ENCODE measurements at places on chromosomes 7 and 10.

DNA sequence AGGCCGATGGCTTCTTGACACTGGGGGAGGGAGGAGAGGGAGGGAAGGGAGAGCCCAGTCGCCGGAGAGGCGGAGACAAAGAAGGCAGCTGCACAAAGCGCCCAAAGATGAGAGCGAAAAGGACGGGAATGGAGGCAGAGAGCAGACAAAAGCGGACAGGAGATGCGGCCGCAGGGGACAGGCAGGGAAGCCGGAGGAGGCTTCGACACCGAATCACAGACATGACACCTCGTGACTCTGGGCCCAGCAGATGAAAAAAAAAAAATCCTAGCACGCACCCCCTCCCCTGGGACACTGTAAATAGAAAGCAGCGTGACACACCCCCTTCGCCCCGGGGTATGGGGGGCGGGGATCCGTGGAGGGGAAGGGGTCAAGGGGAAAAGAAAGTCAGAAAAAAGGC, 976 bp downstream of the NAT16 start:
- no peak overlapping the region for H3K27ac ChIP-seq
- H3K4me1 ChIP-seq = 0 out of 2 replicates have a peak, but pooled peaks cover 4% of the 10 kb centered on the region
- no peaks in the 10 kb centered on the region for H3K36me3 ChIP-seq
- H3K27me3 ChIP-seq = peaks cover 73% of the 10 kb centered on the region
- no peak overlapping the region for H3K4me3 ChIP-seq

- no peaks in the 10 kb centered on the region for H3K27me3 ChIP-seq
- no peak overlapping the region for H3K27ac ChIP-seq
- no peaks in the 10 kb centered on the region for H3K36me3 ChIP-seq
- no peak for DNase-seq
- H3K4me1 ChIP-seq = no peaks in the 10 kb centered on the region
Measured at GRCh38 chr10:30637881-30638467, 8.4 kb upstream of the LYZL2 start.

DNA sequence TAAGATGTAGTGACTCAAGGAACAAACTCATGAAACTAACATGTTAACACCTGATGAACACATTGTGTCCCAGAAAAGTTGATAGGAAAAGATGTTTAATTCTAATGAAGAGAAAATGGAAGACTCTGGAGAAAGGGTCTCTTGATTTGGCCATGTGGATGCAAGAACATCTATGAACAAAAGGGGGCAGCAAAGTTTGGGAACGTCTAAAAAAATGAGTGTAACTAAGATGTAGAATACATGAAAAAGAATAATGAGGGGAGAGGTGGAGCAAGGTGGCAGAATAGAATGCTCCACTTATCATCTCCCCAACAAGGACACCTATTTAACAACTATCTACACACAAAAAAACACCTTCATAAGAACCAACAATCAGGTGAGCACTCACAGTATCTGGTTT, 805.1 kb downstream of the TNS3 start:
- no peak overlapping the region for H3K4me3 ChIP-seq
- peak; percentile 26 for DNase-seq
- no peaks in the 10 kb centered on the region for H3K36me3 ChIP-seq
- no peaks in the 10 kb centered on the region for H3K4me1 ChIP-seq
- no peaks in the 10 kb centered on the region for H3K27me3 ChIP-seq
- no peak overlapping the region for H3K27ac ChIP-seq

DNA sequence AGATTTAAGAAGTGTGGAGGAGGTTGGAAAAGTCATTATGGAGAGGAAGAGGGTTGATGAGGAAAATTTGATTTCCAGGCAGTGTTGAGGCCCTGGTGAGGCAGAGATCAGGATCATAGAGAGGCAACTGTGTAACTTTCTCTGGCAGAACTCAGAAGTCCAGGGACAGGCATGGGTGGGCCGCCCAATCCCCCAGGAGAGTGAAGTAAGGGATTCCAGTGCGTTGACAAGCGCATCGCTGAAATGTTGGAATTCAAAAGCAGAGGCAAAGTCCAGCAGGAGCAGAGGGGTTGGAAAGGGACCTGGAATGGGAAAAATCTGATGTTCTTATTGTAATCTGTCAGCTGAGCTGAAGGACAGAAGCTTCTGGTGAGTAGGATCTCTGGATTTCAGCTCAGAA, 207.3 kb downstream of the FAM107B start:
- H3K36me3 ChIP-seq = peaks cover 20% of the 10 kb centered on the region
- peaks cover 51% of the 10 kb centered on the region for H3K4me1 ChIP-seq
- H3K27me3 ChIP-seq = no peaks in the 10 kb centered on the region
- DNase-seq = no peak
- H3K27ac ChIP-seq = no peak overlapping the region
- H3K4me3 ChIP-seq = no peak overlapping the region

DNA sequence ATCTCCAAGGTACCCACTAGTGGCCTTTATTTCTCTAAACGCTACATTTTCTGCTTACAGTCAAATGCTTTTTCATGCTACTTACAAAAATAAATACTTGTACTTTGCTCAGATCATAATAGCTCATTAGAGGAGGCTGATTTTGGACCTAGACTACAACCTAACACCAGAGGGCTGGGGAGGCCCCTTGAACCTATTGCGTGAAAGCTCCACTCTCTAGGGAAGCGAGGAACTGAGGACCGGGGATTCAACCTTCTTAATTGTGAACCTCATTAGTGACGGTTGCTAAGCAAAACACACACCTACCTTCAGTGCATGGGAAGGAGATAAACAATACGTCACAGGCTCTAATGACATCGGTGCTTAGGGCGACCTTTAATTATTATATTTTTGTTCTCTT, 92.1 kb downstream of the EBF3 start:
- H3K4me1 ChIP-seq = no peaks in the 10 kb centered on the region
- H3K36me3 ChIP-seq = no peaks in the 10 kb centered on the region
- no peak for DNase-seq
- no peaks in the 10 kb centered on the region for H3K27me3 ChIP-seq
- no peak overlapping the region for H3K4me3 ChIP-seq

GRCh38 chr10:88676283-88677060, 12.2 kb downstream of the LIPF start:
- no peak overlapping the region for H3K27ac ChIP-seq
- no peaks in the 10 kb centered on the region for H3K27me3 ChIP-seq
- DNase-seq = no peak
- H3K36me3 ChIP-seq = no peaks in the 10 kb centered on the region
- H3K4me3 ChIP-seq = no peak overlapping the region
- no peaks in the 10 kb centered on the region for H3K4me1 ChIP-seq

GRCh38 chr10:63561341-63561740, 40.1 kb downstream of the REEP3 start:
- no peaks in the 10 kb centered on the region for H3K4me1 ChIP-seq
- no peaks in the 10 kb centered on the region for H3K27me3 ChIP-seq
- no peaks in the 10 kb centered on the region for H3K36me3 ChIP-seq
- H3K4me3 ChIP-seq = no peak overlapping the region
- H3K27ac ChIP-seq = no peak overlapping the region

GRCh38 chr7:35448486-35448885, 194.6 kb upstream of the TBX20 start:
- no peak for DNase-seq
- no peak overlapping the region for H3K4me3 ChIP-seq
- no peaks in the 10 kb centered on the region for H3K27me3 ChIP-seq
- H3K4me1 ChIP-seq = no peaks in the 10 kb centered on the region
- no peak overlapping the region for H3K27ac ChIP-seq

DNA sequence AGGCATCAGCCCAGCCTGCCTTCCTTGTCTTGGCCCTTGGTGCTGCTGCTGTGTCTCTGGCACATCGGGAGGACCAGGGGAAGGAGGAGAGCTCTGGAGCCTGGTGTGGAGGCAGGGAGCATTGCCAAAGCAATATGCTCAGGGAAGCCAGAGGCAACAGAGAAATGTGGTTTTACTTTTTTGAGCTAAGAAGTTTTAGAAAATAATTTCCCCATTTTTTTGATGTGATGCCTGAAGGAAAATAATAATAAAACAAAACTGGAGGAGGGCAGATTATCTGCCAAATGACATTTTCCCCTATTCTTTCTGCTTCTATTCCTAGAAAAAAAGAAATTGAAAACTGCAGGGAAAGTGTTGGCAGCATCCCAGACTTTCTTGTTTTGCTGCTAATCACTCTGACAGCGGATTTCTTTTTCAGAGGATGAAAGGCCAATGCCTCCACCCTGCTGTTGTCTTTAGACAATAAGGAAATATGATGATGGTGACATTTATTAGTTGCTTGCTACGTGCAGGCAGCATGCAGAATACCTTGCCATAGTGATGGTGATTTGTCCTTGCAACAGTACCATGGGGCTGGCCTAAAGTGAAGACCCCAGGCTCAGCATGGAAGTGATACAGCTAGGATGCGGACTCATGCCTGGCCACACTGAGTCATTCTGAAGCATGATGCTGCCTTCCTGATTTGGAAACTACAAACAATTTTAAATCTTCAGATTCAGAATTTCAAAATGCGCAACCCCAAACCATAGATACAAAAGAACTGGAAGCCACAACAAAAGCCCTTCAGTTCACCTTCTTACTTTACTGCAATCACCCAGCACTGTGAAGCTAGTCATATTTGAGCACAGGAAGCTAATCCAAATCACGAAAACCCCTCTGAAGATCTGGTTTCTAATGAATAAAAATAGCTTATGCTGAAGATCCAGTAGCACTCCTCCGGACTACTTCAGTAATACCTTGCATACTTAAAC, 260.2 kb upstream of the TMEM72 start:
- no peaks in the 10 kb centered on the region for H3K27me3 ChIP-seq
- H3K27ac ChIP-seq = no peak overlapping the region

DNA sequence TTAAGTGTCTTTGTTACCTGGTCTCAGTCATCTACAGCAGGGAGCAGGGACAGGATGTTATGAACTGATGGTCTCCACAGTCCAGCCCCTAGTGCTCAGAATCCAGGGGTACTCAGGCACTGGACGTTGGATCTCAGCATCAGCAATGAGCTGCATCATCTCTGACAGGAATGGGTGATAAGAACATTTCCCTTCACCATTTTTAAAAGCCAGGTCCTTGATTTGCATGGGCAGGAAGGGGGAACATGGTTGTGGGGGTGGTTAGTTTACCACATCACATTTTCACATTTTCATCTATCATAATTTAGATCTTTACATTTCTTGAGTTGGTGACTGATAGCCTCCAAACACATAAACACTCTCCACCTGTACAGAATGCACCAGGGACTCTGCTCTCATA, 427.8 kb upstream of the NPVF start:
- H3K27me3 ChIP-seq = no peaks in the 10 kb centered on the region
- no peak overlapping the region for H3K27ac ChIP-seq
- no peaks in the 10 kb centered on the region for H3K36me3 ChIP-seq
- H3K4me1 ChIP-seq = no peaks in the 10 kb centered on the region

DNA sequence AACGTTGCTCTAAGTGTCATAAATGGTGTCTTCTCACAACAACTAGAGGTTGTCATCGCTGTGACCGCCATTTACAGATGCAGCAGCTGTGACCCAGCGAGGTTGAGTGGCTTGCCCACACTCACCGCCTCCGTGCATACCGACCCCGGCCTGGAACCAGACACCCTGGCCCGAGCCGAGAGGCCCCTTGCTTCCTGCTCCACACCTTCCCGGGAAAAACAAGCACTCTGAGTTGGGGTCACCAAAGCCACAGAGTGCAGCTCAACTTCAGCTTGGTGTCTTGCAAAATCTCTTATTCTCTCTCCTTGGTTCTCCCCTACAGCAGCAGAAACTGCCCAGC, 115.7 kb upstream of the PPP2R2D start:
- no peaks in the 10 kb centered on the region for H3K4me1 ChIP-seq
- no peak overlapping the region for H3K4me3 ChIP-seq
- no peaks in the 10 kb centered on the region for H3K27me3 ChIP-seq
- no peak for DNase-seq
- H3K27ac ChIP-seq = no peak overlapping the region

DNA sequence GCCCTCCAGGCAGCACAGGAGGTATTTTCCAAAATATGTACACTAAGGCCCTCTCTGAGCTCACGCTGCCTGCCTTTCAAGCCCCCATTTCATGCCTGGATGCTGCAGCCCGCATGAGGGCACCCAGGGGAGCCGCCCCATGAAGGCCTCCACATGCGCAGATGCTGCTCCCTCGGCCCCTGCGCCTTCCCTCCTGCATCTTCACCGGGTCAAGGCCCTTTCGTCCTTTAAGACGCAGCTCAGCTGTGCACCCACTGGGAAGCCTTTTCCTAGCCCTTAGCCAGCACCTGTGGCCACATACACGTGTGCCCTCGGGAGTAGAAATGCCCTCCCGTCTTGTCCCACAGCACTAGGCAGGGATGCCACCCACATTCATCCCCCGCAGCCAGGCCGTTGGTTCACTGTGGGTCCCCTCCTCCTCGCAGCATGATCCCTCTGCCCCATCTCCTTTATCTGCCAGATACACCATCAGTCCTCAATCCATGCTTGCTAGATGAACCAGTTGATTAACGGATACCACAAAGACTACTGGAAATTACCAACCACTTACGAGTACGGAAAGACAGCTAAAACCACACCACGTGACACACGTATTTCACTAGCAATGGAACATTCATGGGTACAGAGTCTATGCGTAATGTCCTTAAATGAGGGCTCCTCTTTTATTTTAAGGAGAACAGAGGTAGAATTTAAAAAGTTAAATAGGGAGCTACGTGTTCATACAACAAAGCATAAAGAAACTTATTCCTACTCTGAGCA, 278.0 kb downstream of the TNS3 start:
- H3K4me3 ChIP-seq = no peak overlapping the region
- DNase-seq = no peak
- H3K27me3 ChIP-seq = no peaks in the 10 kb centered on the region
- peaks cover 11% of the 10 kb centered on the region for H3K36me3 ChIP-seq
- no peaks in the 10 kb centered on the region for H3K4me1 ChIP-seq
- H3K27ac ChIP-seq = no peak overlapping the region

- peak; percentile 22 for DNase-seq
- peak within 1 kb of the TSS; percentile 59 for H3K4me3 ChIP-seq
- H3K4me1 ChIP-seq = no peaks in the 10 kb centered on the region
- no peaks in the 10 kb centered on the region for H3K36me3 ChIP-seq
Measured at GRCh38 chr7:103989200-103989784, at the start of gene RELN. Gene RELN, minus strand, starts transcription at chr7:103989658. Its CDS starts 302 bp downstream, at chr7:103989356.

DNA sequence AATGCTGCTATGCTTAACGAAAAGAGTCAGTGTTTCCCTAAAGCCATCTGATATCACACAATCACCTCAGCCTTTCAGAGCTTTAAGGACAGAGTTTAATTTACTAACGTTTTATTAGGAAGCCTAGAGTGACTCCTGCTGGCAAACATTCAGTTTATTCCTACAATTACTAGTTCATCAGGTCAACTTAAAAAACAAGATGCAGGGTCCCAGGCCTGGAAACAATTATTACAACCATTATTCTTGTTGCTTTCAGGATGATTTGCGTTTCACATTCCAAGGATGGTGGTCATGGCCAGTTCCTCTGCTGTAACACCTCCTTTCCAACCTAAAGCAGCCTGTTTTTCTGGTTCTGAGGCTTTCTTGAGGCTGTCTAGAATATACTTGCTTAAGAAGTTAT, 1.5 kb upstream of the FAM53B start:
- no peaks in the 10 kb centered on the region for H3K27me3 ChIP-seq
- H3K36me3 ChIP-seq = no peaks in the 10 kb centered on the region
- H3K27ac ChIP-seq = no peak overlapping the region
- H3K4me3 ChIP-seq = no peak overlapping the region
- peak; percentile 70 for DNase-seq
- H3K4me1 ChIP-seq = peaks cover 26% of the 10 kb centered on the region

GRCh38 chr7:146728611-146729010, 612.0 kb downstream of the CNTNAP2 start:
- no peak overlapping the region for H3K4me3 ChIP-seq
- no peaks in the 10 kb centered on the region for H3K4me1 ChIP-seq
- H3K27me3 ChIP-seq = no peaks in the 10 kb centered on the region

Measured in MM.1S (cell line).